Neural crest cell (in vitro differentiated cells): ENCODE measurements at places on chromosomes 7 and 10.

- H3K27me3 ChIP-seq, result peaks cover 3% of the 10 kb centered on the region
- peak overlapping the region; percentile 62 for H3K27ac ChIP-seq
- H3K36me3 ChIP-seq, result peaks cover 3% of the 10 kb centered on the region
- H3K4me3 ChIP-seq, result peak overlapping the region; percentile 85
- H3K4me1 ChIP-seq, result peaks cover 48% of the 10 kb centered on the region
Observed at GRCh38 chr7:157139111-157139809, 534 bp downstream of the UBE3C start.

- peak overlapping the region; percentile 4 for H3K4me3 ChIP-seq
- no peak overlapping the region for H3K27ac ChIP-seq
- H3K27me3 ChIP-seq, result peaks cover 5% of the 10 kb centered on the region
- DNase-seq, result no peak
- peaks cover 56% of the 10 kb centered on the region for H3K4me1 ChIP-seq
- H3K36me3 ChIP-seq, result no peaks in the 10 kb centered on the region
Observed at GRCh38 chr7:55065079-55065478, 46.3 kb downstream of the EGFR start.

DNA sequence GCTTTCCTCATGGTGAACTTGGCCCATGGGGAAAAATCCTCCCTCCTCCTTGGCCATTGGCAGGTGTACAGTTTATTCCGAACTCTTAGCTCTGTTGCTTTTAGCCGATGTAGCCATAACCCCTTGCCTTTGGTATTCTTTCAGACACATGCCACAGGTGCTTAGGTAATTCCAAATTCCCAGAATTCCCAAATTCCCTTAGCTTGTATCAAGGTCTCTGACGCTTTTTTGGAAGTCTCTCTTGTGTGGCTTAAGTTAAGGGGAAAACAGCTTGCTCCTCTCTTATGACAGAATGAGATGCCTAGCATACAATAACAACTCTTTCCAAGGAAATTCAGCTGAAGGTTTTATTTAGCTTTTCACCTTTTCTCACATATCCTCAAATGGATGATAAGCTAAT, 68.0 kb downstream of the SUGCT start:
- H3K4me3 ChIP-seq, result no peak overlapping the region
- H3K4me1 ChIP-seq, result peaks cover 12% of the 10 kb centered on the region
- no peaks in the 10 kb centered on the region for H3K36me3 ChIP-seq
- no peak overlapping the region for H3K27ac ChIP-seq

DNA sequence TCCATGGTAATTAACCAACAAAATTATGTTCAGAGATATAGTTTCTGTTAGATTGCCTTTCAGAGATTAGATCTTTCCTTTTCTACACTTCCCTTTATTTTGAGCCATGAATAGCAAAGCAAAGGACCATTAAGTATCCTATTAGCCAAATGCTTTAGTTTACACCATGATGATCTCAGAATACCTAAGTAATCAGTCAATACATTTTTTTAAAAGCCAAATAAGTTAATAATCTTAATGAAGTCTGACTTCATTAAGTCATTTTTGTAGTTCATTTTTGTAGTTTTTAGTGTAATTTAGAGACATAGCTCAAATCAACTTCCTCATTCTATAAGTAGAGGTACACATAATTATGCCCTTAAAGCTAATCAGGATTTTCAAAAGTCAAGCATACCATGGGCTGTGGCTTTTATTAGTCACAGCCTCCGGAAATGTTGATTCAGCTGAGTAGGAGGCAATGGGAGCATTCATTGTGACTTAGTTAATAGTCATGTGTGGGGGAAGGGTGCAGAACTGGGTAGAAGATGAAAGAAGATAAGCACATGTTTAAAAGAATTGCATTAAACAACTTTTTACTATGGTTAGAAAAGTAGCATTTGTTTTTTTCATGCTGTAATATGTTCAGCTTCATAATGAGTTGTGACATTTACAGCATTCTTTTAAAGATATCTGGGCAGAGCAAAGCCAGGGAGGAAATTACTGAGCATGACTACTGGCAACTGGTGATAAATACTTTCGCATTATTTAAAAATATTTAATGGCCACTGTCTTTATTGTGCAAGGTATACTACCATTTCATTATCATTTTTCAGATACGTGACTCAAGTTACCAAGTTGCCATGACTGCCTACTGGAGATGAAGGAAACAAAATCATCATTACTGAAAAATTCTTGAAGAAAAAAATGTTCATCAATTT, 57.3 kb upstream of the CCDC71L start:
- no peak for DNase-seq
- H3K27ac ChIP-seq, result no peak overlapping the region
- H3K36me3 ChIP-seq, result peaks cover 7% of the 10 kb centered on the region

DNA sequence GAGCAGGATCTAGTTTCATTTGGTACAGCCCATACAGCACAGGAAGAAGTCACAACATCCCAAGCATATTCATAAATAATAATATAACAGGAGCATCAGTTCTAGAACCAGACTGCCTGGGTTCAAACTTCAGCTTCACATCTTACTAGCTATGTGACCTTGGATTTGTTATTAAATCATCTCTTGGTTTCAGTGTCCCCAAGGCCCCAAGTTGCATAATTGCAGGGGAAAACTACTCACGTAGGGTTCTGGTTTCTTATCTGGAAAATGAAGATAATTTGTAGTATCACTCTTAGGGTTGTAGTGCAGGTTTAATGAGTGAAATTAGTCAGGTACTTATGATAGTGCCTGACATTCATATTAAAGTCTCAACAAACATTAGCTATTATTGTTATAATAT, 5.5 kb upstream of the IQUB start:
- no peak overlapping the region for H3K27ac ChIP-seq
- no peaks in the 10 kb centered on the region for H3K27me3 ChIP-seq
- no peak for DNase-seq
- H3K36me3 ChIP-seq, result no peaks in the 10 kb centered on the region

DNA sequence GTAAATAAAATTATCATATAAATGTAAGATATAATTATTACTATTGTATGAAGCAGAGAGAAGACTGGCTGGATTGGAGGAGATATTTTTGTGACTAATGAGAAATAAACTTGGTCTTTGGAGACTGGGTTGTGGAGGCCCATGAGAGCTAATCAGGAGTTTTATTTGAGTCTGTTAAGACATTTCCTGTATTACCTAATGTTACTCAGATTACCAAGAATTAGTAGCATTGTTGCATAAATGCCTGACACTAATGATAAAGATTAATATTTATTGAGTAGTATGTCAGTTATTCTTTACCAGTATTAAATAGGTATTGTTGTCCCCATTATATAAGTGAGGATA, 7.1 kb downstream of the CCDC126 start:
- DNase-seq, result no peak
- H3K27ac ChIP-seq, result no peak overlapping the region

- DNase-seq, result no peak
- no peaks in the 10 kb centered on the region for H3K36me3 ChIP-seq
- no peak overlapping the region for H3K27ac ChIP-seq
Observed at GRCh38 chr10:30625080-30625479, 4.5 kb downstream of the LYZL2 start.

DNA sequence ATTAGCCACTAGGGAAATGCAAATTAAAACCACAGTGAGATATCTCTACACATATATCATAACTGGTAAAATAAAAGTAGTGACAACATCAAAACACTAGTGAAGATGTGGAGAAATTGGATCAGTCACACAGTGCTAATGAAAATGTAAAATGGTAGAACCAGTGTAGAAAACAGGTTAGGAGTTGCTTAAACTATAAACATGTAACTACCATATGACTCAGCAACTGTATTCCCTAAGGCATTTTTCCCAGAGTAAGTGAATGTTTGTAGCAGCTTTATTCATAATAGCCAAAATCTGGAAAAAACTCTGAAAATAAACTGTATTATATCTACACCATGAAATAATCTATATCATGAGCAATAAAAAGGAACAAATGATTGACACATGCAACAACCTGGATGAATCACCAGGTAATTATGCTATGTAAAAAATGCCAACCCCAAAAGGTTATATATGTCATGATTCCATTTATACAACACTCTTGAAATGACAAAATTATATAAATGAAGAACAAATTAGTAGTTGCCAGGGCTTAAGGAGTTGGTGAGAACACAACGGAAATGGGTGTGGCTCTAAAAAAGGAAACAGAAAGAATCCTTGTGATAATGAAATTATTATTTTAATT, 22.8 kb downstream of the SLC25A40 start:
- H3K4me1 ChIP-seq, result no peaks in the 10 kb centered on the region
- no peak overlapping the region for H3K4me3 ChIP-seq
- no peak for DNase-seq
- no peaks in the 10 kb centered on the region for H3K27me3 ChIP-seq
- H3K36me3 ChIP-seq, result peaks cover 21% of the 10 kb centered on the region
- H3K27ac ChIP-seq, result no peak overlapping the region

GRCh38 chr10:63683223-63683622, 162.0 kb downstream of the REEP3 start:
- no peaks in the 10 kb centered on the region for H3K4me1 ChIP-seq
- H3K27ac ChIP-seq, result no peak overlapping the region
- H3K27me3 ChIP-seq, result no peaks in the 10 kb centered on the region
- DNase-seq, result no peak
- H3K4me3 ChIP-seq, result no peak overlapping the region
- no peaks in the 10 kb centered on the region for H3K36me3 ChIP-seq

DNA sequence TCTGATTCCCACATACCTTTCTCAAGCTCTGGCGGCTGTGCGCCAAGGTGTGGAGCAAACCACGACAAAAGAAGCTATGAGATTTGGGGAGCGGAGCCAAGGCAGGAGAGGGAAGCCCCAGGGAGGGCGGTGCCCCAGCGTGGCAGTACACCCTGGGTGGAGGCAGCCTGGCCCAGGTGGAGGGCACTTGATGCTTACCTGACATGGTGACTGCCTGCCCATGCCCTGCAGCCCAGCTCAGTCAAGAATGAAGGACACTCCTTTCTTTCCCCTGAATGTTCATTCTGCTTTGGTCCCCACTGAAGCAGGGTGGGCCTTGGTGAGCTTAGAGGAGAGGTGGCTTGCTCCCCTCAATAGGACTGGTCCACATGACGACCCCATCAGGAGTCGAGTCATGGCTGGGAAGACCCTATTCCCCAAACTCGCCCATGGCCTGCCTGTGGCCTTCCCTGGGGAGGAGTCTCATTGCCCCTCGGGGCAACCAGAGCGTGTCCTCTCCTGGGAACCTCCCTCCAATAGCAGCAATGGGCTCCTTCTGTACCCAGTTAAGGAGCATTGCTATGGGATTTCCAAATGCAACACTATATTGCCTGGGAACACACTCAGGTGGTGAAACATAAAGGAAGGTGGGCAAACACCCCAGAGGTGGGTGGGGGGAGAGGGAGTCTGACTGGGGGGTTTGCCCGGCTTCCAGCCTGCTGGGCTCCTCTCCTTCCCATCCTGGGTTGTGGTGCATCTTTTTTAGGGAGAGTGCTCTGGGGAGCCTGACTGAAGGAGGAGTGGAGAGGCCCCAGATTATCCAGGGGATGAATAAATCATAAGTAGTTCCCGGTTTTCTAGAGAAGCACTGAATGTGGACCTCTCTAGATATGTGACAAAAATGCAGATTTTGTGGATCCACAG, 22.7 kb downstream of the RAMP3 start:
- DNase-seq, result no peak
- H3K27ac ChIP-seq, result no peak overlapping the region
- H3K4me1 ChIP-seq, result no peaks in the 10 kb centered on the region
- no peak overlapping the region for H3K4me3 ChIP-seq

- no peaks in the 10 kb centered on the region for H3K27me3 ChIP-seq
- no peak overlapping the region for H3K4me3 ChIP-seq
- no peaks in the 10 kb centered on the region for H3K36me3 ChIP-seq
- peak; percentile 16 for DNase-seq
- H3K27ac ChIP-seq, result no peak overlapping the region
- H3K4me1 ChIP-seq, result no peaks in the 10 kb centered on the region
Observed at GRCh38 chr10:129332476-129332875, 134.6 kb upstream of the MGMT start.
